ENCODE measurements at places on chromosomes 4 and X.

DNA sequence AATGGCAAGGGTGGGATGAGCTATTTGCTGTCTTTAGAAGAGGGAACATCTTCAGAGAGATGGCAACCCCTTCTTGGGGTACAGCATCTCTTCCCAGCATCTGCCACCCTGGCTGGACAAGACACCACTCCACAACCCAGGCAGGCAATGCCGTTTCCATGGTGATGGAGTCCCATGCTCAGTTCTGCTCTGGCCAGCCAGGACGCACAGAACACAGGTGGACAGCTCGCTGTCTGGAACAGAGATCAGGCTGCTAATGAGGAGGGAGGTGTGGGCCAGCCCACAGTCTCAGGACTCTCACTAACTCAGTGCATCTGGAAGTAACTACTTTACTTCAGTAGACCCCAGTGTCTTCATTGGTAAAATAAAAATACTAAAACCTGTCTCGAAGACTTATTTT is 321.0 kb upstream of the CPEB2 start:
- no peak for DNase-seq

GRCh38 chr4:13378973-13379759 is 105.0 kb downstream of the RAB28 start:
- no peak for DNase-seq

DNA sequence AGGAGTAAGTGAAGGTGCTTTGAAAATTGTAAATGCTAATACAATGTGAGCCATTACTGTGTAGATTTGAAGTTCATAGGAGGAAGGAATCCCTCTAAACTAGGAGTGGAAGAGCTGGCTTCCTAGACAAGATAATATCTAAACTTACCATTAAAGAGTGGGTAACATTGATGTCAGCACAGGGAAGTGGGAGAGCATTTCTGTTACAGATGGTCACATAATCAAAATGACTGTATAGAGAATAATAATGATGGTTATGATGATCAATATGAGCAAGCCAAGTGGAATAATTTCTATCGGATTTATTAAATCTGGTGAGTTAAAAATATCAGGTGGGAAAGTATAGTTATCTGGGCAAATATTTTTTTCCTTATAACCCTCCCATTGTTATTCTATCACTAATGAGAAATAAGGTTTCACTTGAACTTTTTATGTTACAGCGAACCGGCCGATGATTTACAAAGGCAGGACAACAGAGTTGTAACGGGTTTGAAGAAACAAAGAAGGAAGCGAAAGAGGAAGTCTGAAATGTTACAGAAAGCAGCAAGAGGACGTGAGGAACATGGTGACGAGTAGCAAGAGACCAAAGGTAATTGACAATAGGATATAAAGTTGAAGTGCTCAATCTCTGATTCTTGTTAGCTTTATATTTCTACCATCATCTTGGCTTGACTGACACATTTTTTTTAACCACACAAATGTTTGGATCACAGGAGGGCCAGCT is 43.5 kb downstream of the FMR1NB start:
- DNase-seq: no peak

DNA sequence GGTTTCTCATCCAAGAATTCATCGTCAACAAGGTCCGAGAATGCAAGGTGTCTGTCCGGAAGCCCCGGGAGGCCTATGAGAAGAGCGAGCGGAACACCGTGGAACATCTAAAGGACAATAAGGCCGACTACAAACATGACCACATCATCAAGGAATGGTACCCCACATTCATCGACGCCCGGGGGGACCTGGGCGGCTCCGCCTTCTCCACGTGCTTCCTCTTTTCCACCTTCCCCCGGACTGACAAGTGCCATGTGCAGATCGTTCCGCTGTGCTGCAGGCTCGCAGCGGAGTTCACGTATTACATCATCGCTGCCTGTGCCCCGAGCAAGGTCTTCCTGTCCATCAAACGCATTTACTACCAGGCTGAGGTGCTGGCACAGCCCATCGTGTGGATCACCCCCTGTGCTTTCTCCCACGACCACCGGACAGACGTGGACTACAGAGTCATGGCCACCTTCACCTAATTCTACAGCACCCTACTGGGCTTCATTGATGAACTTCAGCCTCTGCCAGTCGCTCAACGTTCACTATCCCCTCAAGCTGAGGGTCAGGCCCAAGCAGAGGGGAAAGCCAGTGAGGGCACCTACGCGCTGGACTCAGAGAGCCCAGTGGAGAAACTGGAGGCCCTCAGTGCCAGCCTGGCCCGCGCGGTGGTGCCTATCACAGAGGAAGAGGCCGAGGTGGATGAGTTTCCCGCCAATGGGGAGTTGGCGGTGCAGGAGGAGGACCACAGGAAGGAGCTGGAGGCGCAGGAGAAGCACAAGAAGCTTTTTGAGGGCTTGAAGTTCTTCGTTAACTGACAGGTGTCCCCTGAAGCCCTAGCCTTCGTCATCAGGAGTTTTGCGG is 125.9 kb upstream of the PABPC4L start:
- no peak for DNase-seq

DNA sequence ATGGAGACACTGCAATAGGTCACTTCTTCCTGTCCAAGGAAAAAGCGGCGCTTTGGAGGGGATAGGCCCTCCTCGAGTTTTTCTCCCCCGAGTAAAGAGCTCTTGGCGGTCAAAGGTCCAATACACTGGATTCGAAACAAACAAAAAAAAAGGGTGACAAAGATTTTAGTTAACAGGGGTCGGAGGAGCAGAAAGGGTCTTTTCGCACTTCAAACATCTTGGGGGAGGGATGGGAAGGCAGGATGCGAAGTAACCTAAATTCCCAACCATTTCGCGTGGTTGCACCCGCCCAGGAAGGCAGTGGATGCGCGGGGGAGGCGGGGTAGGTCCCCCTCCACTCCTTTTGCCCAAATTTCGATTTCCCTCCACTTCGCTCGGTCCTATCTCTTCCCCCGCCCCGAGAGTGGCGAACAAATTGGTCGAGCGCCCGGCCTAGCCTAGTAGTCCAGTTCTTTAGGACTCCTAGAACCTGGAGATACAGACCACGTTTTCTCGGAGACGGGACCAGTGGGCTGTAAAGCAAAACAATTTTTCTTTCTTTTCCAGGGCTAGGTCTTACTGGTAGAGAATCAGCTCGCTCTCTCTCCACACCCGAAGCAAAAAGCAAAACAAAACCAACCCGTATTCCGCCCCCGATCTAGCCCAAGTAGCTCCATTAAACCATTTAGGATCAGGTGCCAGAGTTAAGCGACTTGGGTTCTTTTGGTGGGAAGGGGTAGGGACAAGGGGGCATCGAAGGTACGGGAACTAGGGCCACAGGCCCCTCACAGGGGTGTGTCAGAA is 2.0 kb upstream of the STAG2 start:
- no peak for DNase-seq

GRCh38 chr4:31234901-31235300 is 514.7 kb downstream of the PCDH7 start:
- no peak for DNase-seq

GRCh38 chrX:56564164-56564885 is 898 bp downstream of the UBQLN2 start:
- no peak for DNase-seq

All from fibroblast of skin of left biceps (primary cell).